Activated CD8-positive, alpha-beta memory T cell treated with anti-CD3 and anti-CD28 coated beads for 48 hours (primary cell): ENCODE measurements at places on chromosomes 7 and 10.

DNA sequence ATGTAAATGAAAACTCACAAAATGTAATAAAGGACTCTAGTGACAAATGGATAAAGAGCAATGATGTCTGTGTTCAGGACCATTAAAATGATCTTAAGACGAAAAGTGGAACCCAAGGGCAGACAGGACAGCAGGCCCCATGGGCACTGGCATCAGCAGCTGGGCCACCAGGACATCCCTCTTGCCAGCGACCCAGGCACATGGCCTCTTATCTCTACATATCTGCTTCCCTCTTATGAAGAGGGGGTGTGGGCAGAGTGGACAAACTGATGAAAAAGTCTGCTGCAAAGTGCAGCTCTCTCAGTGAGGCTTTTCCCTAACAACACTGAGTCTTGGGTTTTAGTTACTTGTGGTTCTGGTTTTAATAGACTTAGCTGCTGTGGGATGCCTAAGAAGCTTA lies 44.8 kb upstream of the ANKRD1 start:
- DNase-seq, result no peak

- no peak for DNase-seq
These were observed 12.0 kb upstream of the PURB start for GRCh38 chr7:44897309-44897708.

DNA sequence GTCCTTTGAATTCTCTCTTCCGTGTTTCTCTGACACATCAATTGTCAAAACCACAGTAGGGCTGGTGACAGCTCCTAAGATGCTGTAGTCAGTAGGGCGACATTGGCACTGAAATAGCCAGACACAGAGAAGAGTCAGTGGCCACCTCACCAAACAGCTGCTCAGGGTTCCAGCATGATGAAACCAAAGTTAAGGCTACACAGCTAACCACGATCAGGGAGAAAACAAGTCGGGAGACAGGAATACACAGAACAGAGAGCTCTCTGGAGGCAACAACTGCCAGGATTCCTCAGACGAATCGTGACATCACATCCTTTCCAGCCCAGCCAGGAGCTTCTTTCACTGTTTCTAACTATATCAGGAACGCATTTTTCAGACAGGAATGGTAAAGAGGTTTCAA lies 922.2 kb downstream of the SORCS1 start:
- no peak for DNase-seq

DNA sequence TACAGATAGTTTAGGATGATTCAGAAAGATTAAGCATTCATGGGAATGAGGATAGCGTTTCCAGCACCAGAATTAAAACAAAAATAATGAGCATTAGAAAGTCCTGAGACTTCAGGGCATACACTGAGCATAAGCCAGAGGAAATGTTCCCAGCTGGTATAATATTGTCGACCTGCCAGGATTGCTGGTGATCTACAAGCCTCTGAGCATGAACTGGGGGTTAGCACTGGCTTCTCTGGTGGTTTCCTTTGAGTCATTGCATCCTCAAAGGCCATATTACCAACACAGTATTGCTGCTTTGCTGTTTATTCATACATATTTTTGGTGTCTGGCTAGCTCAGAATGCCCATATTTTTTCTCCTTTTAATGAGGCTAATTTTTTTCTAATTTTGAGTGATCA lies 10.7 kb upstream of the ATRNL1 start:
- DNase-seq, result no peak

- no peak for DNase-seq
These were observed 56.4 kb downstream of the YKT6 start for GRCh38 chr7:44257213-44257612.

- DNase-seq, result no peak
These were observed 994 bp downstream of the SLC25A28 start for GRCh38 chr10:99619090-99619800.

DNA sequence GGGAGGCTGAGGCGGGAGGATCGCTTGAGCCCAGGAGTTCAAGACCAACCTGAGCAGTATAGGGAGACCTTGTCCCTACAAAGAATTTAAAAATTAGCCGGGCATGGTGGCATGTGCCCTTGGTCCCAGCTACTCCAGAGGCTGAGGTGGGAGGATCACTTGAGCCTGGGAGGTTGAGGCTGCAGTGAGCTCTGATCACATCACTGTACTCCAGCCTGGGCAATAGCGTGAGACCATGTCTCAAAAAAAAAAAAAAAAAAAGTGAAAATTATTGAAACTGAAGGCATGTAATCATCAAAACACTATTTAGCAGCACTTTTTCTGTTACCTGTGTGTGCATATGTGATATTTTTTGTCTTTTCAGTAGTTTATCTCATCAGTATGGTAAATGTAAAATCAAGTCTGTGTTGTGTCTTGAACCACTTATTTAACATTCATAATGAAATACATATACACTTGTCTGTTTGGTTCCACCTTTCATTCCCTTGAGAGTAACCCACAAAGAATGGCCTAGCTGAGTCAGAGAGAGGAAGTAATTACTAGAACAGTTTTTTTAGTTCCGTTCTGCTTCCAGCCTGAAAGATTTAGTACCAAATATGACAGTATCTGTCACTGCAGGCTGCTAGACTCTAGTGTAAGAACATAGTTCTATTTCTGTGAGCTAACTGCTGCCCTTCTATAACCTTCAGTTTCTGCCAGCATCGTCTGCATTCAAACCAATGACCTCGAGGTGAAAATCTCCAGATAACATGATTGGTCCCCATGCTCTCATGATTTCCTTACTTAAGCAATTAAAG lies 68.6 kb downstream of the MMRN2 start:
- DNase-seq, result no peak

- DNase-seq, result no peak
These were observed 28.4 kb downstream of the DNAJC9 start for GRCh38 chr10:73218431-73219191.

DNA sequence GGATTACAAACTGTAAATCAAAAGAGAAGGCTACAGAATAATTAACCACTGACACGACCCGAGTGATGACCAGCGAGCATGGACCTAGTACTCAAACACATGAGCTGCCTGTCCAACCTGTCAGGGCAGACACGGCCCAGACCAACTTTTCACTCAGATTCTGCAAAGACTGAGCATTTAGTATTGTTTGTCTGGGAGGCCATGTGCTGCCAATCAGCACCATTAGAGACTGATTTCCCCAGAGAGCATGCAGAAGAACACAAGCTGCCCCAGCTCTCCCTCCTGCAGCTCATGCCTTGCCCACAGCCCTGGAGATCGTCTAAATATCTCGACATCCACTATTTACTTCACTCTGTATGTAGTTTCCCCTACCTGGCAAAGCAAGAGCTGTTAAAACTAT lies 172.6 kb upstream of the INHBA start:
- no peak for DNase-seq

DNA sequence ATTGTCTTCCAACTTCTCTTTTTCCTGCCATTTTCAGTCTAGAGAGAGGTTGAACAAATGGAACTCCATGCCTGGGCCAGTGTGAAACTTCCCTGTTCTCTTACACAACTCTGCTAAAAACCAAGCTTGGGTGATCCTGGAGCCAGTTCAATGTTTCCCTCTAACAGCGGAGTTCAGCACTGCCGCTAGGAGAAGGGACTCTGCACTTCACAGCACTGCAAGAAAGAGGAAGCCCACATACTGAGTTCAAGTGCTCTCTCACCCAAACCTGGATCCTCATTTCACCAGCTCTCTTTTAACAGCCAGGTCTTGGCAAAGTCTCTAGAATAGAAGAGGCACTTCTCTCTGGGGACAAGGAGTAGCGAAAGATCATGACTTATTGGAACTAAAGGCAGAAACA lies 18.8 kb downstream of the FOXI2 start:
- no peak for DNase-seq

- peak; percentile 54 for DNase-seq
These were observed 2.2 kb upstream of the CUX1 start for GRCh38 chr7:101814991-101815825.

DNA sequence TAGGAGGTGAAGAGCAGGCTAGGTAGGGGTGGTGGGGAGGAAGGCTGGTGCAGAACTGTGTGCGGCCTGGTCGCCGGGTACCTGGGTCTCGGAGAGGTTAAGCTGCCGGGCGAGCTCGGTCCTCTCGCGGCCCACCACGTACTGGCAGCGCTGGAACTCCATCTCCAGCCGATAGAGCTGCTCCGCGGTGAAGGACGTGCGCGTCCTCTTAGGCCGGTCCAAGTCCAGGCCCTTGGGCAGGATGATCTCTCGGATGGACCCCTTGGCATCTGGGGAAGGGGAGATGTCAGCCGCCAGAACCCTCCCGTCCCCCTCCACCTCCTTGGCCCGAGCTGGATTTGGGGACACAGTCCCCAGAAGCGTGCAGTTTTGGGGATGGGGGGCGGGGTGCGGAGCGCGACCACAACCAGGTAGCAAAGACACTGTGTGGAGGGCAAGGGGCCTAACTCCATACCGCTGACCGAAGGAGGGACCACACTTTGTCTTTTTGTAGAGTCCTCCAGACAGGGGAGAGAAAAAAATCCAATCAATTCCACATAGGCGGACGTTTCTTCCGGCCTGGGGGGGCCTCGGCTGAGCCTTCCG lies 1.6 kb downstream of the VAX1 start:
- DNase-seq, result no peak

- DNase-seq, result no peak
These were observed 353.5 kb downstream of the TCERG1L start for GRCh38 chr10:130958003-130958402.

GRCh38 chr10:25808372-25808771 lies 125.7 kb upstream of the MYO3A start:
- DNase-seq, result no peak

GRCh38 chr10:96610817-96611216 lies 24.0 kb upstream of the TM9SF3 start:
- DNase-seq, result no peak

GRCh38 chr7:50436133-50436806 lies 13.9 kb downstream of the FIGNL1 start:
- DNase-seq, result no peak

DNA sequence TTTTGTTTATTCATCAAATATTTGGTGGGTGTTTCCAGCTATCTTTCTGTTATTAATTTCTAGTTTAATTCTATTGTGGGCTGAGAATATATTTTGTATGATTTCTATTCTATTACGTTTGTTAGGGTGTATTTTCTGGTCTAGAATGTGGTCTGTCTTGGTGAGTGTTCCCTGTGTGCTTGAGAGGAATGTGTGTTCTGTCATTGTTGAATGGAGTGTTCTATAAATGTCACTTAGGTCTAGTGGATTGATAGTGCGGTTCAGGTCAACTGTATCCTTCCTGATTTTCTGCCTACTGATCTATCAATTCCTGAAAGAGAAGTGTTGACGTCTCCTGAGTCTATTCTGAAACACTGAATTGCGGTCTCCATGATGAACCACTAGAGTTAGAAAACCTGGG lies 8.5 kb downstream of the HTRA1 start:
- DNase-seq, result no peak

- DNase-seq, result no peak
These were observed 92.6 kb downstream of the RGS10 start for GRCh38 chr10:119449760-119450461.

GRCh38 chr10:10587744-10588393 lies 429.8 kb upstream of the CELF2 start:
- DNase-seq, result no peak

DNA sequence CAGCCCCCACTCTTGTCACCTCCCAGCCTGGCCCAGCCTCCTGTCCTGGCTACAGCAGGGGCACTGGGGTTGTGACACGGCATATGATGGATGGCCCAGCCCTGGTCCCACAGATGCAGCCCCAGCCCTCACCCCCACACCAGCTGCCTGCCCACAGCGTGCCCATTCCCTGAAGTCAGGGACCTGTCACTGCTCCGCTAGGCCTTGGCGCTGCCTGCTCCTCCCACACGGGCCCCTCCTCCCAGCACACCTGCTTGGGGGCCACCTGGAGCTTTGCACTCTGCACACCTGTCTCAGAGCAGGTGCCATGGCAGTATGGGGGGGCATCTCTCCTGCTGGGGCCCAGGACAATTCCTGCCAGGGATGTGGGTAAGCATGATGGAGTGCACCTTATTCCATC lies 3.5 kb downstream of the GCK start:
- no peak for DNase-seq

- no peak for DNase-seq
These were observed 280.6 kb downstream of the TFEC start for GRCh38 chr7:115749924-115750323.

GRCh38 chr7:157577061-157577460 lies 240.3 kb downstream of the DNAJB6 start:
- no peak for DNase-seq

DNA sequence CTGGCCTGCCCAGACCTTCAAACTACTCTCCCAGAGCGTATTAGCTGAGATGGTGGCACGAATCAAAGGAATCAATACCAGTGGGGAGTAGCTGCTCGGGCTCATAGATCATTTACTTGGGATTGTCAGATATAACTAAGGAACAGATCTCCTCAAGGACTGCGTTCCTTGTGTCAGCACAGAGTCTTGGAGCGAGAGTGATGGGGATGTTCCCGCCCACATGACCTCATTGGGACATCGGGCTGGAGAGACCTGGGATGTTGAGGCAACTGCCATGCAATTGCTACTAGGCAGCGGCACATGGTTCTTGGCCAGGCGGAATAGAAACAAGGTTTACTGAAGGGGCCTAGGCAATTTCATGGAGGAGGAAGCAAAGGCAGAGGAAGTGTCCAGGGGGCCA lies 132.6 kb downstream of the FRMD4A start:
- DNase-seq, result no peak

DNA sequence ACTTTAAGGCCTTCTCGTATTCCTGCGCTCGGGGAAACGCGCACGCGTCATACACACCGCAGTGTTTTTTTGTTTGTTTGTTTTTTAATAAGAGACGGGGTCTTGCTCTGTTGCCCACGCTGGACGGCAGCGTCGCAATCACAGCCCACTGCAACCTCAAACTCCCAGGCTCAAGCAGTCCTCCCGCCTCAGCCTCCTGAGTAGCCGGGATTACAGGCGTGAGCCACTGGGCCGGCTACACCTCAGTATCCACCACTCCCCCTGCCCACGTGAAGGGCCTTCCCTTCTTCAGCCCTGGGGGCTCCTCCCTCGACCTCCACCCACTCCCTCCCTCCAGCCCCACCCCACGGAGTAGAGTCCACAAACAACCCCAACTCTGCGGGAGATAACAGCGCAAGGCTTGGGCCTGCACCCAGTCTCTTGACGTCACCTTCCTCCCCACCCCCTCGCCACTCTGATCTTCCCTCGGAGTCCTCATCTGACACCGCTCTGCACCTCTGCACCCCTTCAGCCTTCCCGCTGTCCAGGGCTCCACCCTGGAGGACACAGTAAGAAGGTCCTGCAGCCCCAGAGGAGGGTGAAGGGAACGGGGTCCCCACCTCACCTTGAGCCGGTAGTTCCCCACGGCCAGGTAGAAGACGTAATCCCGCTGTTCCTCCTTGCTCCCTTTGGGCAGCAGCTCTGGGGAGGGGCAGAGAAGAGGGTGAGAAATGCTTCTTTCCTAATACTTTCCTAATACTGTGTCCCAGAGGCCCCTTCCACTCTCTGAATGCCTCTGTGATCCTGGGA lies 2.8 kb upstream of the CLDN15 start:
- DNase-seq, result no peak
